ENCODE measurements at places on chromosomes 5 and 9.

GRCh38 chr5:83608122-83608521 lies 112.5 kb downstream of the HAPLN1 start:
- peak; percentile 43 for DNase-seq

DNA sequence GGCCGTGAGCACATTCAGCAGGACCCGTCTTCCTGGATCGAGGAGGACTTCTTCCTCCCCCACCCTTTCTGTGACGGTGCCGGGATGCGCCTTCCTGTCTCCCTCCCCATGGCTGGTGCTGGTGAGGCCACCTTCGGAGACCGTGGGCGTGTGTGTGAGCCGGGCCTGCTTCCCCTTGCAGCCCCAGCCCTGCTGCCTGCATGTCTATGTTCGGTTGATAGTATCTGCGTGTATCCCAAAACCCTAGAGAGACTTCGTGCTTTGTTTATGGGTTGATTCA lies 12.8 kb downstream of the CEP72 start:
- DNase-seq: no peak

GRCh38 chr5:160327818-160328217 lies 15.5 kb upstream of the CCNJL start:
- no peak for DNase-seq

DNA sequence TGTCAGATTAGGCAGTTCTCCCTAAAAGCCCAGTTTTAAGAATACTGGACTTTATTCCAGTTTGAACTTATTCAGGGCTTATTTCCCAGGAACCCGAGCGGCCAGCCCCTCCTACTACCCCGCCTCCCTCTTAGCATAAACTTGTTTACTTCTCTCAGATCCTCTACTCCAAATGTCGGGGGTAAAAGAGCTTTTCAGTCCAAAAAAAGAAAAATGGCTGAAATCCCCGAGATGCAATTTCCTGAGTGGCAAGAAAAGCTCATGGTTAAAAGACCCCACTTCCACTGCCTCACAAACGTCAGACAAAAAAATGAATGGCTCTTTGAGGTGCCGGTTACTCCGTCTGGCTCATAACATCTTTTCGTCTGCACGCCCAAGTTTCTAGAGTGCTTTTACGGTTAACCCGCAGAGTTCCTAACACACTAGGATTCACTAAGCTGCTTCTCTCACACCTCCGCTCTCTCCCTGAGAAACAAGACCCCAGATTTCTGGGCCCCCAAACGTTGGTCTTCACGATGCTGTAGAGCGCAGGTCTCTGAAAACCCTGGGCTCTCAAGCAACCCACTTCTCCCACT lies 402 bp downstream of the BRD8 start:
- no peak for DNase-seq

DNA sequence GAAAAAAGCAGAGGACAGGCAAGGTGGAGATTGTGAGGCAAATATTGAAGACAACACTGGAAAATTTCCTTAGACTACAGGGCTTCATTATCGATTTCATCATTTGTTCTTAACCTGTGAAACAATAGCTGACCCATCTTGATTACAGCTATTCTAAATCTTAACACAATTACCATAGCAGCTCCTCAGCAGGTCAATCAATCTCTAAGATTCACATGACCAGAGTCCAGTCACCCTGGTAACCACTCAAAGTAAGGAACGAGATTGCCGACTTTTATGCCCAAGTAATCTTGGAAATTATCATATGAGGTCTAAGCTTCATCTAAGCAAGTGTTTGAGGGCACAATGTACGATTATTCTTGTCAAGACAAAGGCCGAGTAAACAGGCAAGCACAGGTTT lies 93.8 kb downstream of the TTC39B start:
- no peak for DNase-seq

- DNase-seq: no peak
These were observed 75.3 kb downstream of the INSYN2B start for GRCh38 chr5:169905017-169905416.

- DNase-seq: no peak
These were observed 674.5 kb downstream of the CETN3 start for GRCh38 chr5:89735082-89735481.

DNA sequence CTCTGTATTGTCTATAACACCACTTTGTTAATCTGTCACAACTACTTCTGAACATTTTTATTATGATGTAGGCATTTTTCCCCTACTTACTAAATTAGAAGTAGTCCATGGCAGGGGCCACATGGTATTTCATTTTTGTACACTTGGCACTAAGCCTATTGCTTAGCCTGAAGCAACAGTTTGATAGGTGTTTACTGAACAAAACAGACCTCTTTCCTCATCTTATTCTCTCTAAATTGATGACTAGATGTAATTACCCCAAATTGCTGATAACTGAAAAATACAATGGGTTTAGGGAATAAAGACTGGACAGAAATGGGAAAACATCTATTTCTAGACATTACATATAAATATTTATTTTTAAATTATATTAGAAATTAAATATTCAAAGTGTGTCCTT lies 633.8 kb downstream of the SLCO4C1 start:
- no peak for DNase-seq

DNA sequence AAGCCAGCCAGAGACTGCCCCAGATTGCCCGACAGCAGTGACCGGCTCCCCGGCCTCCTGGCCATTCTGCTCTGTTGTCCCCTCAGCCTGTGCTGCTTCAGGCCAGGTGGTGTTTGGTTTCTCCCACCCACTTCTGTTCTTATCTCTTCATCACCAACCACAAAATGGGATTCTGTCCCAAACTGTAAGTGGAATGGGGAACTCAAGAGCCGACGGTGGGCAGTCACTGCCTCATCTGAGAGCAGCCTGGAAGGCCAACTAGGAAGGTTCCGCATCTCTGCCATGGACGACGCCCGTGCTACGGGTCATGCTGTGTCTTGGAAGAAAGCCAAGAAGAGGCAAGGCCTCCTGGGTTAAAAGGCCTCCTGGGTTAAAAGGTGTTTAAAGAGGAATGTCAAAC lies 219.0 kb upstream of the PIK3R1 start:
- DNase-seq: no peak

DNA sequence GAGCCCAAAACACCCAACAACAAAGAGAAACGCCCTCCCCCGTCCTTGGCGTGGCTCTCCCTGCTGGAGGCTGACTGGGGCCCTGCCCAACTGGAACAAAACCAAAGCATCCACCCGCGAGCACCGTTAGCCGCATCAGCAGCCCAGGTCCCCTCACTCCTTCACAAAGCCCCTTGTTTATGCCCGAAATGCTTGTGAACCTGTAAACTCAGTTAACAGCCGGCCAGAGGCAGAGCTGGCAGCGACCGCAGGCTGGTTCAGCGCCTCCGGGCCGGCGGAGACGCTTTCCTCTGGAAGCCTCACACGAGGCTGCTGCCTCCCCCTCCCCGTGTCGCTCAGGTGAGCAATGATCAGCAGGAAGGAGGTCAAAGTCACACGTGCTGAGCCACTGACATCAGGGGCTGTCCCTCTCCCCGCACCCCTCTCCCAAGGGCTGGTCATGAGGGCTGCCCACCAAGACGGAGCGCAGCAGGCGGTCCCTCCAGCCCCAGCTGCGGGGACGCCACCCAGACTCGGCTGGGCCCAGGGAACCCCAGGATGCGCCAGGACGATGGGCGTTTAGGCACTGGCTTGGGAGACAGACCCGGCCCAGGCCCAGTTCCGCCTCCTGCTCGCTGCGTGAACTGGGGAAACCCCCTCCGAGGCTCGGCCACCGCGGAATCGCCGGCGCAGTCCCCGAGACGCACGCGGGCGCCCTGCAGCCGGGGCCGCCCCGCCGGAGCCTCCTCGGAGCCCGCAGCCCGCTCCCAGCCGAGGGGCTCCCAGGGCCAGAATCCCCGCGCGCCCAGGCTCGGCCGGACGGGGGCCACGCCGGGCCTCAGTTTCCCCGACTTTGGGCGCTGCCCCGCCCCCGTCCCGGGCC lies 563 bp downstream of the SNAPC4 start:
- DNase-seq: no peak

DNA sequence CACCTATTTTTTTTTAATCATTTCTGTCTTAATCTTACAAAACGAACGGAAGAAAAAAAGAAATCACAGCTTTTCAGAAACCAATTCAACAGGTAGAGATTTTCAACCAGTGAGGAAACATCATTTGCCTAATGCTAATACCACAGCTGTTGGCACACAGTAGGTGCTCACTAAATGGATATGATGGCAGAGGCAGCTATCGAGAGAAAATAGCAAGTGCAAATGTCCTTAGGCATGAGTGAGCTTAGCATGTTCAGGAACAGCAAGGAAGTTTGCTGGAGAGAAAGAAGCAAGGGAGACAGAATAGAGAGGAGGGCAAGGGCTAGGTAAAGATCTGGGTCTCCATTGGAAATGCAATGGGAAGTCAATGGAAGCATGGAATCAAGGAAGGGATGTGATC lies 49.2 kb downstream of the CEMIP2 start:
- DNase-seq: no peak

DNA sequence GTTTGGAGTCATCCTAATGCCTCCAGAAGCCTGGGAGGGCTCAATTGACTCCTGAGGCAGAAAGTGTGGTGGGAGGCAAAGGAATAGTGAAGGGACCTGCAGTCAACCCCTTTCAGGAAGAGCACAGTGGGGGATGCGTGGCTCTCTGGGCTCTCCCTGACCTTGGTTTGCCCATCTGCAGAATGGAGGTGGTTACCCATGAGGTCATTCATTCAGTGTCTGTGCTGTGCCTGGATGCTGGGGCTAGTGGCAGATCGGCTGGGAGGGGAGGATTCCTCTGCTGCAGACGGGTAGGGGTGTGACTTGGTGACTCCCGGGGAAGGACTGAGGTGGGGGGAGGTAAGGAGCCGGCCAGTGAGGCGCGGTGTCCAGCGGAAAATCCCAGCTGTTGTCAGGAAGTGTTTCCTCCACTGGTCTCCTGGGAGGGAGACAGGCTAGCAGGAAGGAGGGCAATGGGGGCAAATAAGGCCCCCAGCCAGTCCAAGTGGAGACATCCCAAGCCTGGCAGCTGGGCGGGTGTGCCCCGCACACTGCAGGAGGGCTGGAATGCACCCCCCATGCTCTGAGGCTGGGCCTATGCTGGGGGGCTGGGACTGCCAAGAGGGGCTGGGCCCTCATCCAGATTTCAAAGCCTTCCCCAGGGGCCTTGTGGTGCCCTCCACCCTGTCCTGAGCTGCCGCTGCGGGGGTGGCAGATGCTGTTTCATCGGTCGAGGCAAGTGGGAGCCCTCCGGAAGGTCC lies 10.9 kb downstream of the CXXC5 start:
- DNase-seq: no peak

DNA sequence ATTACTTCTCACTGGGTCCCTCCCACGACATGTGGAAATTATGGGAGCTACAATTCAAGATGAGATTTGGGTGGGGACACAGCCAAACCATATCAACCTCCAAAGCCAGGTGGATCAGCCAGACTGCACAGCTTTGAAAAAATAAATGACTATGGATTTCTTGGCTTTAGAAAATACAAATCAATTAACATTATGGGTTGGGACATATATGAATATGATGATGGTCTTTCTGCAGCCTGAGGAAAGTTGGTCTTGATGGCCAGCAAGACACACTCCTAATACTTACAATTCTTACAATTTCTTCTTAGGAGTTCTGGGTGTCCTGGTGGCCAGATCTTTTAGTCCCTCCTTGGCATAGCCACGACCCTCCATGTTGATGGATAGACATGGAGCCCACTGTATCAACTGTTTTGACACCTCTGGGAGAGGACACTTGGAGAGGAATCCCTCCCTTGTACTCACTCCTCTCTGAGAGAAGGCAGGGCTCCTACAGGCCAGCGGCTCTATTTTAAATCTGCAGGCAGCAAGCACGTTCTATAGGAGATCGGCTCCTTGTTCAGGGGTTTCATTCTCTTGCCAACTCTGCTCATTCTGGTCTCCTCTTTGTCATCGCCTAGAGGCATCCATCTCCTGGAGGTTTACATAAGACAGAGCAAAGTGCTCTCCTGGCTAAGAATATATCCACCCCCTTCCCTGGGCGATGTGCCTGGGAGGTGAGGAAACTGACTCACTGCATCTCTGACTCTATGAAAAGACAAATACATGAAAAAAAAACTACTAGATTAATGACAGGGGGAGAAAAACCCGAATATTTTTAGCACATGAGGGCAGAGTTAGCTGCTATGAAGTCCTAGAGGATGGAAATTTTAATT lies 145.9 kb downstream of the CARTPT start:
- no peak for DNase-seq

GRCh38 chr5:142717582-142718215 lies 31.8 kb upstream of the FGF1 start:
- no peak for DNase-seq

Measured in neuronal stem cell (in vitro differentiated cells).